ENCODE measurements at places on chromosomes 2 and 18.

DNA sequence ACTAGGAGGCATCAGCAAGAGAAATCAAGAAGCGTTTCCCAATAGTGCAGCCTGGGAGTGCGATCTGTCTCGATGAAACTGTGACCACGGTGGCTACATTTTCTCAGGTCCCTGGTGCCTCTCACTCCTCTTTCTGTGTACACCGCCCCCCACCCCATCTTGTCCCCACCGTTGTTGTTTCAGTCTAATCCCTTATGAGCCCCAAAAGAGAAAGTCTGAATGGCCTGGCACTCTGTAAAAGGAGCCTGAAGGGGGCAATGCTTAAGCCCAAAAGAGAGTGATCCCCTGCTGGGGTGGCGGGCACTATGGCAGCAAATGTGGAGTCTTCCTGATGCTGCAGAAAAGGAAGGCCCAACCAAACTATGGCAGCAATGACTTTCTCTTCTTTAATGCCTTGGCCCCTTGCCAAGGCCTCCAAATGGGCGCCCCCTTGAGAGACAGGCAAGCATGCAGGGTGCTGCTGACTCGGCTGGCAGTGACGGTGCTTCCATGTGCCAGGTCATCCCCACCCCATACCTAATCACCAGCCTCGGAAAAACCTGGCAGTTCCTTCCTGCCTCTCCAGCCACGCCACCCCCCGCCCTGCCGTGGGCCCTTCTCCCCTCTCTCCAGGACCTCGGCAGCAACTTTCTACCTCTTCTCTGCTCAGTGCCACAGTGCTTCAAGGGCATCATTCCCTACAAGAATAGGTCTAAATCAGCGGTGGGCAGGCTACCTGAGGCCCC is 123.0 kb downstream of the CYP26B1 start:
- DNase-seq: no peak

DNA sequence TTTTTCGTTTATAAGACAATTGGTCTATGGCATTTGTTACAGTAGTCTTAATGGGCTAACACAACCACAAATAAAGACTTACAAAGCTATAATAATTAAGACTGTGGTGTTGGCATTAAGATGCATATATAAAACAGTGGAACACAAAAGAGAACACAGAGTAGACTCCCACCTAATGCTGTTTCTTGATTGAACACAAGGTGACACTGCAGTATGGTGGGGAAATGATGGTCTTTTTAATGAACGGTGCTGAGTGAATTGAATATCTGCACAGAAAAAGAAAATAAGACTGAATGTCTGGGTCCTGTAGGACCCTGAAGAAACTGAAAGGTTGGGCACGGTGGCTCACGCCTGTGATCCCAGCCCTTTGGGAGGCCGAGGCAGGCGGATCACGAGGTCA is 1136.6 kb upstream of the NXPH2 start:
- no peak for DNase-seq

GRCh38 chr2:130183512-130184373 is 1.7 kb downstream of the MZT2B start:
- no peak for DNase-seq

GRCh38 chr2:99101697-99102096 is 39.8 kb upstream of the C2orf15 start:
- DNase-seq: no peak

DNA sequence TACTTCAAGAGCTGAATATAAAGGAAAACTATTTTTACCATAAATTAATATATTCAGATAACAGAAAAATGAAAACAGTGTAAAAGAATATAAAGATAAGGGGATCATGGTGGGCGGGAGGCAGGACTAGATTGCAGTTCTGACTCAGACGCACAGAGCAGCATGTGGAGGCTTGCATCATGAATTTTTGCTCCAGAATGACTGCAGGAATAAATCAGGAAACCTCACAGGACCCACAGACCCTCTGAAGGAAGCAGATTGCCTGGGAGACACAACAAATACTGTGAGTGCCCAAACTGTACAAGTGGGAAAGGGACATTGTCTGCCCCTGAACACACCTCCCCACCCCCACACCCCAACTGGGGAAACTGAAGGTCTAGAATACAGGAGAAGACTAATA is 19.2 kb upstream of the SIGLEC15 start:
- DNase-seq: no peak

- DNase-seq: no peak
Measured at GRCh38 chr2:1350111-1350510, 63.2 kb upstream of the TPO start.

GRCh38 chr18:80129672-80130367 is 20.8 kb downstream of the ADNP2 start:
- DNase-seq: no peak

GRCh38 chr2:223890721-223891120 is 53.3 kb upstream of the AP1S3 start:
- DNase-seq: no peak

DNA sequence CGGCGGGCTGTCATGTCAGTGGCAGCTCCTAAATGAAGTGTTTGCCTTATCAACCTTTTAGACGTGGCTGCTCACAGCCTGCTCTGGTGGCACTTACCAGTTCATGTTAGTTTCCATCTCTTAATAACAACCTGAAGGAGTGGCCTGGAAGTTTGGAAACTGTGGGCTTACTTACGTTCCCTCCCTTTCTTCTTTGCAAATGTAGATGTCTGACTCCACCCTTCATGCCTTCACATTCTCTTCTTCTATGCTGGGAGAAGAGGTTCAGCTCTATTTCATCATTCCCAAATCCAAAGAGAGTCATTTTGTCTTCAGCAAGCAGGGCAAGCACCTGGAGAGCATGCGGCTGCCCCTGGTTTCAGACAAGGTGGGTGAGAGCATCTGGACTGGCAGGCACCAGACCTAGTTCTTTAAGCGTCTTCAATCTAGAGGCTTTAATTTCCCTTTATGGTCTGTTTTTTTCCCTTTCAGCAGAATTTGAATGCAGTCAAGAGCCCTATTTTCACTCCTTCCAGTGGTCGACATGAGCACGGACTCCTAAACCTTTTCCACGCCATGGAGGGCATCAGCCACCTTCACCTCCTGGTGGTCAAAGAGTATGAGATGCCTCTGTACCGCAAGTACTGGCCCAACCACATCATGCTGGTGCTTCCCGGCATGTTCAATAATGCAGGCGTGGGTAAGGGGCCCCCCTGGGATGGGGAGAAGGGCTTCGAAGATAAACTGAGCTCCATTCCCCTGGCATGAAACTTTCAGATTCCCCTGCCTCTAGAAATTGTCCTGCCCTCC is 92.4 kb downstream of the ESCO1 start:
- no peak for DNase-seq

DNA sequence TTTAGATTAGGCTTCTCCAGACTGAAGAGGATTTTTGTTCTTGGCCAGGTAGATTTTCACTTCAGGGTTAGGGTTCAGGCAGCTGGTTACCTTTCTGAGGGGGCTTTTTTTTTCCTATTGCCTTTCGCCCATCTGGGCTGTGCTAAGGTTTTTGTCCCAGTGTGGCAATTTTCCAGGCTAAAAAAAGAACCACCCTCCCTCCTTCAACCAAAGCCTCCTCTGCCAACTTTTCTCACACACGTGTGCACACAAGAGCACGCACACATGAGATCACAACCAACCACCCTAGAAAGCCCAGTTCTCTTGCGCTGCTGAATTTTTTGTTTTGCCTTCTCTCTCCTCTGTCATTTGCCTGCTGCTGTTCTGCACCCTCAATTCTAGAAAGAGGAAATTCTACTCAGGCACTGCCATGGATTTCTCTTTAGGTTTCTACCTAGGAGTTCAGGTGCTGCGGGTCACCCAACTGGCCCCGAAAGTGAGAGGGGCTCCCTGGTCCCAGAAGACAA is 8.5 kb upstream of the CXCR4 start:
- no peak for DNase-seq

DNA sequence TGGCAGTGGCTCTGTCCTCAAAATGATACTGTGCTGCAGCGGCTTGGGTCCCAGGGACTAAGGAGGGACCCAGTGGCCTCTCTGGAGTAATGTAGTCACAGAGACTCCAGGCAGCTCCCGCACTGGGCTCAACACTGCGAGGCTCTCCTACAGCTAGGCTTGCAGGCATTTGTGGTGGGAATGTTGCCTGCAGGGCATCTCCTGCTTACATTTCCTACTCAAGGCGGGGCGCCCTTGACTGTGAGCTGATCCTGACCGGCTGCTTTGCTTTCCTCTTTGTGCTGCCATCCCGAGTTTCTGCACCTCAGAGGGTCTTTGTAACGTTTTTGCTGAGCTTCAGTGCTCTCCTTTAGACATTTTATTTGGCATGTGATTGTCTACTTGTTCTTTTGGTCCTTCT is 177.4 kb upstream of the FN1 start:
- DNase-seq: no peak

GRCh38 chr18:9364242-9364641 is 29.7 kb downstream of the TWSG1 start:
- DNase-seq: no peak

- DNase-seq: no peak
Measured at GRCh38 chr2:165294912-165295311, 55.7 kb downstream of the SCN2A start.

- no peak for DNase-seq
Measured at GRCh38 chr2:111015283-111015995, 105.3 kb upstream of the BCL2L11 start.

GRCh38 chr2:105802587-105802986 is 57.9 kb downstream of the NCK2 start:
- no peak for DNase-seq

DNA sequence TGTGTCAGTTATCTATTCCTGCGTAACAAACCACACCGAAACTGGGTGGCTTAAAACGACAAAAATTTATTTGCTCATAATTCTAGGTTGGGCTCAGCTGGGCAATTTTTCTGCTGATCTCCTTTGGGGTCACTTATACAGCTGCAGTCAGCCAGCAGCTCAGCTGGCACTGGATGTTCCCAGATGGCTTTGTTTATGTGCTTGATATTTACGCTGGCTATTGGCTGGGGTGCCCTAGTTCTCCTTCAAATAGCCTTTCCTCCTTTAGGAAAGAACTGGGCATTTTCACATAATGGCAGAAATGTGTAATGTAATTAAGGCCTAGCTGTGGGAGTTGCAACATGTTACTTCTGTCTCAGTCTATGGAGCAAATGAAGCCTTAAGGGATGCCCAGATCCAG is 142.2 kb downstream of the B3GNT2 start:
- no peak for DNase-seq

DNA sequence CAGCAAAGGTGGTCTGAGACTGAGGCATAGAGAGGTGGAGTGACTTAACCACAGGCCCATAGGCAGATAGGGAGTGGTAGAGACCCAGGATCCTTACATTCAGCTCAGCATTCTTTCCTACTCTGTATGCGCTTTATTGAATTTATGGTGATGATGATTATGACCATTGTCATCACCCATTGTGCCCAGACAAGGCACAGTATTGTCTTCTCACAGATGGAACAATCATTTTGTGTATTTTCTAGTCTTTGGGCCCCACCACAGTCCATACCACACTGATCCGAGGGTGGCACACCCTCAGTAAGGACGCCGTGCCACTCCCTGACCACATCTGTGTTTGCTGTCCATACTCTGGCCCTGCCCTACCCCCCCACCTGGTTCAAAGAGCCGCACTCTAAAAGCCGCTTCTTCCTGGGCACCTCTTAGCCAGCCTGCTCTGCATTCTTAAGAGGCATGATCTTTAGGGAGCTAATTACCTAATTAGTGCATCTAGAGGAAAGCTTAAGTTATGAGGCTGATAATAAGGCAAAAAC is 179.6 kb upstream of the SMAD2 start:
- DNase-seq: no peak
